ENCODE measurements at places on chromosomes 5 and 9.

GRCh38 chr9:77819657-77820056 lies 171.5 kb upstream of the GNA14 start:
- DNase-seq, result no peak

- peak; percentile 83 for DNase-seq
These were observed 725.3 kb upstream of the PTPRD start for GRCh38 chr9:11338130-11338529.

DNA sequence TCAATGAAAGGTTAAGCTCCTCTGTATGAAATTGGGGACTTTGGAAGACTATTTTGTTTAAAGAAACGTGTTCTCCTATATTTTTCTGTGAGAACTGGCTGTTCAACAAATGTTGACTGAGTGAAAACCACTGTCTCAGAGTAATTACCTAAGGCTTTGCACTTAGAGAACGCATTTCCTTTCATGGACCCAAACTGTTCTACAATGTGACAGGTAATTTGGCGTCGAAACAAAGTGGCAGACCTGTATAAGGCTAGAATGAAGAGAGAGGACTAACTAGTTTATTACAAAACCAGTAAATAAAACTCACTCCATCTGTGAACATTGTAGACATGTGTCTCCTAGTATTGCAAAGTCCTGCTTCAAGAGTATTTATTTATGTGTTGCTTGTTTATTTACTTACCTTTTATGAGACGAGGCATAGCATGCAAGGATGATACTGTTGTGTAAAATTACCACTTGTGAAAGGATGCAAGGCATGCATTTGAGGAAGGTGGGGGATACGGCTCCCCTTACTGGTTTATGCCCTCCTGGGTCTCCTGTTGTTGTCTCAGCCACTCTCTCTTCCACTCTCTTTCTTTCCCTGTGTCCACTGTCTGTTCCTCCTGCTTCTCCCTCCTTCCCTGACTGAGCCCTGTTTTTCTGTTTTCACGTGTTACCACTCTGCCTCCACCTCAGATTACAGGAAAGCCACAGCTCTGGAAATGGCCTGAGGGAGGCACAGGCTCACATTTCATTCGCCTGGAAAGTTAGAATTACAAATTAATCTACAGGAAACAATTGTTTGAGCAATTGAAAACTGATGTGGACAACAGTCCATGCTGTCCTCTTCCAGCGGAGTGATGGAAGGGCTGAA lies 444.0 kb upstream of the ZNF608 start:
- DNase-seq, result no peak

GRCh38 chr5:107023732-107024131 lies 647.0 kb downstream of the EFNA5 start:
- no peak for DNase-seq

DNA sequence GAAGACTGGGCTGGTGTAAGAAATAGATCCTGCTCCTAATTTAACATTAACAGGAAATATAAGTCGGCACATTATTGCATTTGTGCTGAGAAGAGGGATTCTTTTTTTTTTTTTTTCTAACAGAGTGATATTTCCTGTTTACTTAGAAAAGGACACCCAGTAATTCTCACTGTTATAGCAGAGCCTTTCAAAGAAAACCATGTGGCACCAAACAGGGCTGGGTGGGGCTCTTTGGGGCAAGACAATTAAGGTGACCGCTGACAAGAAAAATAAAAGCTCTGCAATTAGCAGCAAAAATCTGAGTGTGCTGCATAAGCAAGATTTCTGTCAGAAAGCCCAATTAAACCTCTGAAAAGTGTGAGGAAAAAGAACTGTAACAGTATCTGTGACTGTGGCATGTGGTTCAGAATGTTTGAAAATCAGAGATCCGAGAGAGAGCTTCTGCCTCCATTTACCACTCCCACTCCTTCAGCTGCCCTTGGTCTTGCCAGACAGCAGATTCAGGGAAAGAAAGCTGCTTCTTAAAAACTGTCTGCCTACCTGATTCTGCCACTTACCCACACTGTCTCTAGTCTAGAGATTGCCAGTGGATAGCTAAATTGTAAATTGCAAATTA lies 77.1 kb upstream of the IQGAP2 start:
- peak; percentile 89 for DNase-seq

GRCh38 chr5:179342577-179342976 lies 2.7 kb downstream of the ADAMTS2 start:
- DNase-seq, result no peak

DNA sequence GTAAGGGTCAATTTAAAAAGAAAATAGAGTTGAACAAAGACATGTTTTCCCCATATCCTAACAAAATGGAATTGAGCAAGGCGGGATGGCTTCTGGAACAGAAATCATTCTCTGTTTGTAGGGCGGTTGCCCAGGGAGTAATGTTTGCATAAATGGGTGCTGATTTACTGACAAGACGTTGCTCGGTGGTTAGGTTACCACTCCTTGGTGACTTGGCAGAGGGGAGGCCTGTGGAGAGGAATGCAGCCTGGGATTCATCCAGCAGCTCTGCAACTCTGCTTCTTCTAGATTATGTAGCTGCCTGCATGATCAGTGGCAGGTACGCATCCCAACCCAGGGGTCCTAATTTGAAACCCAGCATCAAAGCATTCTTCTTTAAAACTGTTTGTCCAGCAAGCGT lies 200.2 kb downstream of the CFAP90 start:
- DNase-seq, result no peak

DNA sequence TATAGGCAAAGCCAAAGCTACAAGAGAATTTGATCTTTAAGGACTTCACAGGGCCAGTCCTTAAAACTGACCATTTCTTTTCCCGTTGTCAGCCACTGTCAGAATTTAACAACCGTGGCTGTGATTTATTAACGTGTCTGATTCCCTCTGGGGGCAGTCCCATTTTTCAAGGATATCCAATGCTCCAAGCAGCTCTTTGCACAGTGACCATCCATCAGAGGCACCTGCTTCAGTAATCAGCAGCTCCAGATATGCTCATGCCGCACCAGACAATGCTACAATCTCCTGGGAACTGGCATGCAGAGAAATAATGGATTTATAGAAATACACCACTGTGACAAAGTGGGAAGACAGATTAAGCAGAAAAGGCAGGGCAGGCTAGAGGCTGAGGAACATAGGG lies 163.3 kb upstream of the PPP1R2B start:
- DNase-seq, result no peak

- DNase-seq, result no peak
These were observed 53.1 kb upstream of the EDIL3 start for GRCh38 chr5:84437673-84438315.

- DNase-seq, result no peak
These were observed 64.3 kb downstream of the MVB12B start for GRCh38 chr9:126390923-126391322.

GRCh38 chr9:86052556-86053468 lies 46.5 kb downstream of the GOLM1 start:
- no peak for DNase-seq

DNA sequence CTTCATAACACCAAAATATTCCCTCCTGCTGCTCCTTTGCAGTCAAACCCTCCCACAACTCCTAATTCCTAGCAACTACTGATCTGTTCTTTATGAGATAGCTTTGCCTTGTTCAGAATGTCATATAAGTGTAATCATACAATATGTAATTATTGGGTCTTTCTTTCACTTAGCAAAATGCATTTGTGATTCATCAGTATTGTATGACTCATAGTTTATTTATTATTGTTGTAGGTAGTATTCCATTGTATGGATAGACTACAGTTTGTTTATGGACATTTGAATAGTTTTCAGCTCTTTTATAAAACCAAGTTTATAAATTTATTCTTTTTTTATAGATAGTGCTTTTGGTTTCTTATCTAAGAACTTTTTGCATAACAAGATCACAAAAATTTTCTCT lies 468.2 kb upstream of the KIF2A start:
- no peak for DNase-seq
